Urinary bladder (tissue), 4 donors: ENCODE measurements at places on chromosomes 12 and 14. TPM values are rescaled to one million over a fixed set of nuclear protein-coding genes. Genes with fewer than 3 reads are reported as not detected.

DNA sequence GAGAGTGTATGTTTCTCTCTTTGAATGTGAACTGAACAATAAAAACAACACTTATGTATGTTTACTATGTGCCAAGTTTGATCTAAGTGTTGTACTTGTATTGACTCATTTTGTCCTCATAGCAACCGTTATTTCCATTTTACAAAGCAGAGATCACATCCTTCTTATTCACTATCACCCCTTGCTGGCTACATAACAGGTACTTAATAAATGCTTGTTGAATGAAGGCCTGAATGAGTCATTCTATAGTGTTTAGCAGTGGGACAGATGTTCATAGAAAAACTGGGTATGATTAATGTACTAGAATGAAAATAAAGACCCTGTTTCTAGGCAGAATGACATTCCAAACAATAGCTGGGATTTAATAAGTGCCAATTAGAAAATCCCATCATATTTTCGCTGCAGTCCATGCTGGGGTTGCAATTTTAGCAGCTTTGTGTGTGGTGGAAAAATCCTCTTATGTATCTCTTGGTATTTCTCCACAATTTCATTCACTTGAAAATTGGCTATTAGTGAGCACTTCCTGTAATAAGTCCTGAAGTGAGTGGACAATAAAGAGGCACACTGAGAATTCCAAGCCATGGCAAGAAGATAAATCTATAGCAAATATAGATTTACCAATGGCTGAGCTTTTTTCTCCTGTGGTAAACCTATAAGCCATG, 86.0 kb downstream of the FAR2 start:
- no peak for DNase-seq

DNA sequence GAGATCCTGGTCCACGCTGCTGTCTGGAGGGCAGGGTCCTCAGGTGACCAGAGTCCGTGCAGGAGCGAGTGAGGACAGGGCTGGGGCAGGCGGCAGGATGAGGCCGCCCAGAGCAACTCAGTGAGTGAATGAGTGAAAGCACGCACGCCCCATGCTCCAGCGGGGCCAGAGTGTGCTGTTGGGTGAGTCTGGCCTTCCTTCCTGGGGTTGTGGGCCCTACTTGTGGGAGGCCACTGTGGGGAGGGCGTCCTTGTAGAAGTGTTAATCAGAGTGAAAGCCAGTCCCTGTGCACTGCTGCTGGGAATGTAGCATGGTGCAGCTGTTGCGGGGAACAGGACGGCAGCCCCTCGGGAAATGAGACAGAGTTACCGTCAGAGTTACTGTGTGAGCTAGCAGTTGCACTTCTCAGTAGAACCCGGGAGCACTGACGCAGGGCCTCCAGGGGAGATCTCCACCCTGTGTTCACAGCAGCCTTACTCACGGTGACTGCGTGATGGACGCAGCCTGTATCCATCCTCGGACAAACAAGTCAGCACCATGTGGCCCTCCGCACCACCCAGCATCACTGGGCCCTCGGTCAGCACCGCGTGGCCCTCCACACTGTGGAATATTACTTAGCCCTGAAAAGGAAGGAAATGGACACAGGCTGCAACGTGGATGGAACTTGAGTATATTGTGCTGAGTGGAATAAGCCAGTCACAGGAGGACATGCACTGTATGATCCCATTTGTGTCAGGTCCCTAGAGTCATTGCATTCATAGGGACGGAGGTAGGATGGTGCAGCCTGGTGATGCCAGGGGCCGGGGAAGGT, 22.1 kb downstream of the PACS2 start:
- DNase-seq = no peak

DNA sequence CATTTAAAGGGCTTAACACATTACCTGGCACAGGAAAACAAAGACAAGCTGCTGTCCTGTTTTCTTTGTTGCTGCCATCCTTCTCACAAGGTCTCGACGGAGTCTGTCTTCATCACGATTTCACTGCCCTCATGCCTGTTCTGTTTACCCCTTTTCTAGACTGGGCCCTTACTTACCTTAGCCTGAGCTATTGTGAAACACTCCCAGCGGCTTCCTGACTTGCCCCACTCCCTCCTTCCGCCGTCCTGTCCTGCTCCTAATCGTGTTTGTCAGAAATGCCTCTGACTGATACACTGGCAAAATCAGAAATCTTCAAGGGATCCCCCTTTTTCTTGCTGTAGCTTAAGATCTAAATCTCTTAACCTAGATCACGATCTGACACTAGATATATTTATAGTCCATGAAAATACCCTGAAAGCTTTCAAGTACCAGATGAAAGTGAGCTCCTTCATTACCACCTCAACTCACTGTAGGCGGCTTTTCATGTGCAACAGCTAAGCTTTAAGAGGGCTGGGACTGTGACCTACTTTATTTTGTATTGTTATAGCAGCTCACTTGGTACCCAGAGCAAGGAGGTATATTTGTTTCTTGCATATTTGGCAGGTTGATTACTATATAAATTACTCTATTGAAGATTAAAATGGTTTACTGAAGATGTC, 32.1 kb downstream of the TECPR2 start:
- DNase-seq = no peak

- no peak for DNase-seq
These were observed 2.9 kb downstream of the FGFR1OP2 start for GRCh38 chr12:26941215-26941594.

GRCh38 chr12:6539707-6540134, 5.4 kb downstream of the GAPDH start:
- no peak for DNase-seq

The FAIM2 gene
- polyA plus RNA-seq = 9.1 TPM
